ENCODE measurements at places on chromosomes 16 and 17.
A peak's percentile ranks its signal among the peaks of the same experiment; 100 is the strongest.

GRCh38 chr17:80345321-80345720 is 69.6 kb upstream of the ENDOV start:
- H3K4me1 ChIP-seq = peaks cover 17% of the 10 kb centered on the region
- peaks cover 97% of the 10 kb centered on the region for H3K36me3 ChIP-seq
- no peak overlapping the region for H3K4me3 ChIP-seq
- no peak for DNase-seq
- H3K27ac ChIP-seq = peak overlapping the region; percentile 71

GRCh38 chr17:49327835-49328784 is 33.9 kb downstream of the ZNF652 start:
- no peak for DNase-seq
- H3K27ac ChIP-seq = peak overlapping the region; percentile 34
- no peaks in the 10 kb centered on the region for H3K27me3 ChIP-seq
- H3K4me3 ChIP-seq = no peak overlapping the region
- H3K36me3 ChIP-seq = no peaks in the 10 kb centered on the region

- DNase-seq = no peak
- H3K27me3 ChIP-seq = no peaks in the 10 kb centered on the region
- H3K27ac ChIP-seq = no peak overlapping the region
- peaks cover 7% of the 10 kb centered on the region for H3K4me1 ChIP-seq
- peaks cover 94% of the 10 kb centered on the region for H3K36me3 ChIP-seq
- no peak overlapping the region for H3K4me3 ChIP-seq
Observed at GRCh38 chr16:89224665-89225064, 7.2 kb downstream of the ZNF778 start.

GRCh38 chr16:71885261-71885650 is 1.3 kb upstream of the ZNF821 start:
- H3K36me3 ChIP-seq = peaks cover 3% of the 10 kb centered on the region
- no peaks in the 10 kb centered on the region for H3K27me3 ChIP-seq
- DNase-seq = no peak
- peak overlapping the region; percentile 91 for H3K4me3 ChIP-seq
- peak overlapping the region; percentile 60 for H3K27ac ChIP-seq

DNA sequence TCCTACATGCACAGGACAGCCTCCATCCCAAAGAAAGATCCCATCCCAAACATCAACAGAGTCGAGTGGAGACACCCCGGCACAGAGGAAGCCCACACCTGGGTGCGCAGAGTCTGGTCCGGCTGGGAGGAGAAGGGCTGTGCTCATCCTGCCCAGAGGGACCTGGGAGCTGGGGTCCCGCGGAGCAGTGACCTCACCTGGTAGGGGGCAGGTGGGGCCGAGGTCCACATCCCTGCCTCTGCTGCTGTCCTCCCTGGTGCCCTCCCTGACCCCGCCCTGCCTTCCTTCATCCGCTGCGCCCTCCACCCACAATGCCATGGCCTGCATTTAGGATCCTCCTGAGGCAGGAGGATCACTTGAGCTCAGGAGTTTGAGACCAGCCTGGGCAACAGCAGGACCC is 2.9 kb downstream of the C16orf90 start:
- H3K4me3 ChIP-seq = no peak overlapping the region
- no peak overlapping the region for H3K27ac ChIP-seq
- no peaks in the 10 kb centered on the region for H3K27me3 ChIP-seq
- peaks cover 1% of the 10 kb centered on the region for H3K4me1 ChIP-seq

GRCh38 chr17:65684631-65685030 is 123.2 kb upstream of the AXIN2 start:
- no peak overlapping the region for H3K4me3 ChIP-seq
- H3K27ac ChIP-seq = no peak overlapping the region
- no peak for DNase-seq
- no peaks in the 10 kb centered on the region for H3K27me3 ChIP-seq

DNA sequence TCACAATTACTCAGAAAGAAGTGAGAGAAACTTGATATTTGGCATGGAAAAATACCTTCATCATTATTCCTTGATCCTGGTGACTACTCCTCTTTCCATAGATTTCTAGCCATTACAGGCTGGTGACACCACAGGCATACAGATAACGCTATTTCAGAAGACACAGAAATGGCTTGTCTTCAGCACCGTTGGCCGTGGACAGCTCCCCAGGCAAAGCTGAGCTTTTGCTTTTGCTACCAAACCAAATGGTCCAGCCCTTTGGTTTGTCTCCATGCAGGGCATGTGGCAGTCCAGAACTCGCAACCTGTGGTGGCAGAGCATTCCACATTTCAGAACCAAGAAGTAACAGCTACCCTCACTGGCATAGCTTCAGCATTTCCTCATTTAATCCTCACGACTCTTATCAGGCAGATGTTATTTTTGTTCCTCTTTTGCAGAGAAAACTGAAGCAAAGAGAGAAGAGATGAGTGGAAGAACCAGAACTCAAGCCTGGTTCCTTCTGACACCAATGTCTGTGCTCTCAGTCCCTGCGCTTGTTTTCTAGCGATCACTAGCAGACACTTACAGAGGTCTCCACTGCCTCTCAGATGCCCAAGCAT is 55.5 kb downstream of the HS3ST4 start:
- no peaks in the 10 kb centered on the region for H3K36me3 ChIP-seq
- H3K4me3 ChIP-seq = no peak overlapping the region
- peaks cover 9% of the 10 kb centered on the region for H3K27me3 ChIP-seq
- no peaks in the 10 kb centered on the region for H3K4me1 ChIP-seq
- DNase-seq = no peak

- H3K4me1 ChIP-seq = peaks cover 8% of the 10 kb centered on the region
- H3K27me3 ChIP-seq = no peaks in the 10 kb centered on the region
- DNase-seq = no peak
Observed at GRCh38 chr16:24845726-24846547, at the start of gene SLC5A11. Gene SLC5A11, plus strand, starts transcription at chr16:24845963. Its CDS starts 12,681 bp downstream, at chr16:24858644.

DNA sequence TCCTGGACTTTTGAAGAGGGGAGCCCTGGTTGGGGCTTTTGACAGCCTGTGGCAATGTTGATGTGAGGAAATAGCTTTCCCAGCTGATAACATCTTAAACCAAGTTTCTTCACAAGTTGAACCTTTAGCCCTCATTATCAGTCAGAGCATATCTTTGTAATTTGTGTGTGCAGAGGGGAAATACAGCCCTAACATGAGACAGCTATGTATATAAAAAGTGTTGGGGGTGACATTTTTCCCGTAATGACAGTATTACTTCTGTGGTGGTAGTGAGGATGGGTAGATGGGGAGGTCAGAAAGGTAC is 221.1 kb downstream of the FTO start:
- H3K27ac ChIP-seq = no peak overlapping the region
- H3K36me3 ChIP-seq = peaks cover 3% of the 10 kb centered on the region
- no peak overlapping the region for H3K4me3 ChIP-seq
- no peaks in the 10 kb centered on the region for H3K27me3 ChIP-seq
- no peak for DNase-seq

GRCh38 chr17:81348097-81349055 is 46.9 kb upstream of the BAHCC1 start:
- no peak overlapping the region for H3K4me3 ChIP-seq
- H3K4me1 ChIP-seq = peaks cover 18% of the 10 kb centered on the region
- H3K36me3 ChIP-seq = no peaks in the 10 kb centered on the region
- no peak overlapping the region for H3K27ac ChIP-seq

- H3K4me3 ChIP-seq = no peak overlapping the region
- H3K27me3 ChIP-seq = no peaks in the 10 kb centered on the region
- no peak overlapping the region for H3K27ac ChIP-seq
- peaks cover 5% of the 10 kb centered on the region for H3K36me3 ChIP-seq
Observed at GRCh38 chr17:61175298-61176142, 224.1 kb upstream of the TBX2 start.

DNA sequence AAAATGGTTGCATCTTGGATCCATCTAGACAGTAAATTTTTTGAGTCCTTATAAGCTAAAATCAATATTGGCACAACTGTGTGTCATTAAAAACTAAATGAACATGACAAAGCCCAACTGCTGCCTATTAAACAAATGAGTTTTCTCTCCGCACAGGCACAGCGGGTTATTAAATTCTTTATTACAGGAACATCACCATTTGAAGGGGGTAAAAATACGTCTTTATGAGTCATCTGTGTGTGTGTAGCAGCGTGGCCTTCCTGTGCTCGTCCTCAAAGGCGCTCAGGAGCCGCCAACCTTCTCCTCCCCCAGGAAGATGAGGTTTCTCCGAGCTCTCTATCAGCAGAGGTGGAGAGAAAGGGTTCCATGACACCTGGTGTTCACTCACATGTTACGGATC is 62.6 kb upstream of the SDK2 start:
- no peaks in the 10 kb centered on the region for H3K27me3 ChIP-seq
- H3K36me3 ChIP-seq = no peaks in the 10 kb centered on the region
- DNase-seq = no peak

GRCh38 chr17:42475121-42475520 is 16.4 kb downstream of the ATP6V0A1 start:
- no peaks in the 10 kb centered on the region for H3K27me3 ChIP-seq
- DNase-seq = no peak
- H3K36me3 ChIP-seq = peaks cover 66% of the 10 kb centered on the region
- no peak overlapping the region for H3K4me3 ChIP-seq
- H3K27ac ChIP-seq = no peak overlapping the region
- peaks cover 7% of the 10 kb centered on the region for H3K4me1 ChIP-seq

DNA sequence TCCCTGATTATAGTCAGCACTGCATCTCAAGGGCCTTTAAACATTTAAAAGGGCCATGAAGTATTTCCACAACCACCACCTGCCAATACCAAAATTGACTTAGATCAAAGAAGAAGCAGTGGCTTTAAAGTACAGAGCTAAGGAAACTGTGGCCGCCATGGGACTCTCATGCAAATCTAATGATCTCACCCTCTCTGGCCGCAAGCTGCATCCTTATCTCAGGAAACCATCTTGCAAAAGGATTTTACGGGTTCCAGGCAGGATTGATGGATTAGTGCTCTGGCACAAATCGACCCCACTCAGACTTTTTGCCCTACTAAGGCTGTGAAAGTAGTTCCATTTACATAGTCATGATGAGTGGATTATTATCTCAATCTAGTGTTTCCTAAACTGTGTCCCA is 22.6 kb downstream of the CDRT4 start:
- peaks cover 17% of the 10 kb centered on the region for H3K4me1 ChIP-seq
- H3K27ac ChIP-seq = no peak overlapping the region
- H3K36me3 ChIP-seq = peaks cover 15% of the 10 kb centered on the region
- no peak overlapping the region for H3K4me3 ChIP-seq
- H3K27me3 ChIP-seq = no peaks in the 10 kb centered on the region
- DNase-seq = no peak

- peaks cover 10% of the 10 kb centered on the region for H3K4me1 ChIP-seq
- peaks cover 10% of the 10 kb centered on the region for H3K36me3 ChIP-seq
- no peak overlapping the region for H3K4me3 ChIP-seq
- no peak for DNase-seq
- H3K27ac ChIP-seq = no peak overlapping the region
- H3K27me3 ChIP-seq = peaks cover 21% of the 10 kb centered on the region
Observed at GRCh38 chr16:90046122-90046970, 27.1 kb upstream of the DBNDD1 start.

DNA sequence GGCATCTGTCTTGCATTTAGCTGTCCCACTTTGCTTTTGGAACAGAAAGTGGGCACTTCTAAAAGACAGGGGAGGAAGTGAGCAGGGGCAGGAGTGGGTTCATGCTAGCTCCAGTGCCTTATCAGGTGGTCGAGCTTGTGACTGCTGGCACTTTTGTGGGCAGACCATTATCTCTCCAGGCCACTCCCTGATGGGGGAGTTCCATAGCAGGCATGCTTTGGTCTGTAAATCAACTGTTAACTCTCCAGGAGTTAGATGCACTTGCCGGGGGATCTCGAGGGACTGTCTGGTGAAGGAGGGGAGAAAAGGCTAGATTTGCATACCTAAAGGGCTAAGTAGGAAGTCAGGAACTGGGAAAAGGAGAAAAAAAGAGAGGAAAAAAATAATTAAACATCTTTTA is 9.3 kb upstream of the CARD14 start:
- no peak overlapping the region for H3K4me3 ChIP-seq
- H3K27me3 ChIP-seq = peaks cover 16% of the 10 kb centered on the region
- DNase-seq = no peak
- no peak overlapping the region for H3K27ac ChIP-seq
- H3K4me1 ChIP-seq = no peaks in the 10 kb centered on the region
- no peaks in the 10 kb centered on the region for H3K36me3 ChIP-seq

- peaks cover 64% of the 10 kb centered on the region for H3K27me3 ChIP-seq
- DNase-seq = peak; percentile 47
- H3K36me3 ChIP-seq = no peaks in the 10 kb centered on the region
- H3K4me1 ChIP-seq = peaks cover 14% of the 10 kb centered on the region
- peak overlapping the region; percentile 60 for H3K4me3 ChIP-seq
Observed at GRCh38 chr17:9645851-9646545, 681 bp downstream of the USP43 start.

- no peak overlapping the region for H3K27ac ChIP-seq
- DNase-seq = no peak
- peaks cover 6% of the 10 kb centered on the region for H3K4me1 ChIP-seq
- no peaks in the 10 kb centered on the region for H3K36me3 ChIP-seq
- H3K27me3 ChIP-seq = peaks cover 34% of the 10 kb centered on the region
Observed at GRCh38 chr16:77589071-77589765, 133.1 kb upstream of the NUDT7 start.

DNA sequence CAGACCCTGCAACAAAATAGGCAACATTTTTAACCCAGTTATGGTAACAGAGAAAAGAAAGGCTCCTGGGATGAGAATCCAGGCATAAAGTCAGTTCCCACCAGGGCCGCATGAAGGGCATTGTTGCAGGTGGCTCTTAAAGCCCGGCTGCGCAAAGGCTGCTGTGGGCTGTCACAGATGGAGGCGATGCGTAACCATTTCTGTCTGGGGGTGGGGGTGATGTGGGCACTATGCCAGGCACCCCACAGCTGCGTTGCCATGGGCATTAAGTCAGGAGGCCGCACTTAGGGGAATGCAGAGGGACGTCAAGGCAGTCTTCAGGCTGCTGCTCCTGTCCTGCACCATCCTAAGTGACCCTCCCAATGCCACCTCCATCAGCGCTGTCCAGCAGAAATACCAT is 228.4 kb downstream of the CPPED1 start:
- DNase-seq = no peak
- no peak overlapping the region for H3K27ac ChIP-seq
- peaks cover 12% of the 10 kb centered on the region for H3K4me1 ChIP-seq

- H3K27ac ChIP-seq = peak overlapping the region; percentile 99
- H3K27me3 ChIP-seq = no peaks in the 10 kb centered on the region
- H3K36me3 ChIP-seq = peaks cover 61% of the 10 kb centered on the region
- peak overlapping the region; percentile 97 for H3K4me3 ChIP-seq
- DNase-seq = no peak
Observed at GRCh38 chr17:41689497-41690299, 1.0 kb downstream of the EIF1 start.

GRCh38 chr17:69743091-69743490 is 328.6 kb downstream of the MAP2K6 start:
- peaks cover 1% of the 10 kb centered on the region for H3K4me1 ChIP-seq
- DNase-seq = no peak
- no peaks in the 10 kb centered on the region for H3K36me3 ChIP-seq
- H3K27ac ChIP-seq = no peak overlapping the region
- H3K4me3 ChIP-seq = no peak overlapping the region

- H3K27ac ChIP-seq = no peak overlapping the region
- H3K4me3 ChIP-seq = no peak overlapping the region
- peaks cover 2% of the 10 kb centered on the region for H3K36me3 ChIP-seq
- DNase-seq = no peak
- H3K4me1 ChIP-seq = peaks cover 13% of the 10 kb centered on the region
Observed at GRCh38 chr17:64254755-64255154, 8.3 kb downstream of the TEX2 start.

- no peak overlapping the region for H3K4me3 ChIP-seq
- H3K36me3 ChIP-seq = no peaks in the 10 kb centered on the region
- H3K27ac ChIP-seq = no peak overlapping the region
- DNase-seq = no peak
Observed at GRCh38 chr16:21560462-21560861, 38.9 kb upstream of the METTL9 start.

- H3K27me3 ChIP-seq = peaks cover 45% of the 10 kb centered on the region
- H3K27ac ChIP-seq = no peak overlapping the region
- no peak overlapping the region for H3K4me3 ChIP-seq
- DNase-seq = no peak
Observed at GRCh38 chr17:45690625-45691275, 93.4 kb upstream of the CRHR1 start.
